CD4-positive, alpha-beta T cell treated with Interleukin-17A for 1 hour (primary cell): ENCODE measurements at places on chromosomes 16 and 17.

GRCh38 chr16:15899538-15900100, 11.2 kb upstream of the CEP20 start:
- no peak for DNase-seq

DNA sequence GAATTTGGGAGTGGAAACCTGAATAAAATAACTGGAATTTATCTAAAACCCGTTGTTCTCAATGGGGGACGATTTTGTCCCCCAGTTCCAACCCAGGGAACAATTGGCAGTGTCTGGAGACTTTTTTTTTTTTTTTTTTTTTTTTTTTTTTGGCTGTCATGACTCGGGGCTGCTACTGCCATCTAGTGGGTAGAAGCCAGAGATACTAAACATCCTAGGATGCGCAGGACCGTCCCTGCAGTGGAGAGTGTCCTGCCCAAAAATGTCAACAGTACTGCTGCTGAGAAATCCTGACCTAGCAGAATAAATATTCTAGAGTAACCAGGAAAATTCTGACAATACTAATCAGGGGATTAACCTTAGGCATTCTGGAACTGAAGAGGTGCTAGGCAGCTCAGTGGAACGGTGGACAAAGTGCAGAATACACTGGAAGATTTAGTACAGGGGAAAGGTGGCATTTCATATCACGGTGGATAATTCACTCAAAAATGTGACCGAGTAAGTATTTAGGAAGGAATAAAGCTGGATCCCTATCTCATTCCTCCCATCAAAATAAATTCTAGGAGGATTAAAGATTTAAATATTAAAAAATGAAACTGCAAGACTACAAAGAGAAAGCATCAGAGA, 107.6 kb downstream of the SPECC1 start:
- peak; percentile 69 for DNase-seq

GRCh38 chr16:77972062-77972392, 50.3 kb upstream of the CLEC3A start:
- DNase-seq, result no peak

- no peak for DNase-seq
These were observed 193.7 kb downstream of the C16orf95 start for GRCh38 chr16:87123356-87124001.

GRCh38 chr17:2061441-2061958, 6.6 kb downstream of the HIC1 start:
- DNase-seq, result no peak

GRCh38 chr17:48003417-48004151, 32.7 kb downstream of the CDK5RAP3 start:
- no peak for DNase-seq

DNA sequence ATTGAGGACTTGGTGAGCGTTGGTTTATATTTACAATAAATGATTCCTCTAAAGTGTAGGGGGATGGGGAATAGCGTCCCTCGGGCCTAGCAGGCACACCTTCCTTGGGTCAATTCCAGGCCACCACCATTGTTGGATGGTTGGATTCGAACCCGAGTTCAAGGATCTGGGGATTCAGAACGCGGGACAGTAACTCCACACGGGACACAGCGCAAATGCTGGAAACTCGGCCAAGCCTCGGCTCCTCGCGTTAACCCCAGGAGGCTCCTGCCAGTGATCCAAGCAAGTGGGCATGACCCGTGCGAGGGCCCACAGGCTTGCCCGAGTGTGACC, 613 bp downstream of the B9D1 start:
- no peak for DNase-seq

GRCh38 chr17:80129006-80129565, 17.8 kb downstream of the EIF4A3 start:
- no peak for DNase-seq

DNA sequence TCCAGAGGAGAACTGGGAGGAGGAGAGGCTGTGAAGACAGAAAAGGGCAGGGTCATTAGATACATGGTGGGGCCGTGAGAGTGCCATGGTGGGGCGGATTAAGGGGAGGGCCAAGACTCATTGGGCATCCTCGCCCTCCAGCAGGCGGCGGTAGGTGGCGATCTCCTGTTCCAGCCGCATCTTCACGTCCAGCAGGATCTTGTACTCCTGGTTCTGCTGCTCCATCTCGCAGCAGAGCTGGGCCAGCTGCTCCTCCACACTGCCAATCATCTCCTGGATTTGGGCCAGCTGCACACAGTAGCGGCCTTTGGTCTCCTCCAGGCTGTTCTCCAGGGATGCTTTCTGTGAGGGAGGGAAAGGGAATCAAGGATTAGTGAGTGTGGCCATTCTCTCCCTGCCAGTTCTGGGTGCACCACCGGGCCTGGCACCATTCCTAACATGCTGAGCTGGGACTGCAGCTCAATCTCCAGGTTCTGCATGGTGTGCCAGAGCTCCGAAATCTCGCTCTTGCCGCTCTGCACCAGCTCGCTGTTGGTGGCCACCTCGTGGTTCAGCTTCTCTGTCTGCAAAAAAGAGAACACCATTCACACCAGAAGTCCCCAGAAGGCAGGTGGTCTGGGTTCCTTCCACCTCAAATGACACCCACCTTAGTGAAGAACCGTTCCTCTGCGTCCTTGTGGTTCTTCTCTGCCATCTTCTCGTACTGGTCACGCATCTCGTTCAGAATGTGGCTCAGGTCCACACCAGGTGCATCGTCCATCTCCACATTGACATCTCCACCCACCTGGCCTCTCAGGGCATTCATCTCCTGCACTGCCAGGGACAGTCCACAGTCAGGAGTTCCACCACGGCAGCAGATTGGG, 129.0 kb downstream of the CCDC144A start:
- no peak for DNase-seq

DNA sequence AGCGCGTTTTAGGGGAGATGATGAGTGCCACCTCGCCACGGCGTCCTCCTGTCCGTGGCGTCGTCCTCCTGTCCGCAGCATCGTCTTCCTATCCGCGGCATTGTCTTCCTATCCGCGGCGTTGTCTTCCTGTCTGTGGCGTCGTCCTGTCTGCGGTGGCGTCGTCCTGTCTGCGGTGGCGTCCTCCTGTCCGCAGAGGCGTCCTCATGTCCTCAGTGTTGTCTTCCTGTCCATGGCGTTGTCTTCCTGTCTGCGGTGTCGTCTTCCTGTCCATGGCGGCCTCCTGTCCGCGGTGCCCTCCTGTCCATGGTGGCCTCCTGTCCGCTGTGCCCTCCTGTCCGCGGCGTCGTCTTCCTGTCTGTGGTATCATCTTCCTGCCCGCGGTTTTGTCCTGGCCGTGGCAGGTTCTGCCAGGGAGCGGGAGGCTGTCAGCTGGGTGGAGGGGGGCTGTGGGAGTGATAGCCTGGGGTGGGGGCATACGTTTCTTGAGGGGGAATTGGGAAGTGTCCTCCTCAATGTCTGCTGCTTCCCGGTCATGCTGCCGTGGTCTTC, 30.9 kb downstream of the TBCD start:
- peak; percentile 8 for DNase-seq

- no peak for DNase-seq
These were observed 29.8 kb downstream of the COX4I1 start for GRCh38 chr16:85829171-85829719.

DNA sequence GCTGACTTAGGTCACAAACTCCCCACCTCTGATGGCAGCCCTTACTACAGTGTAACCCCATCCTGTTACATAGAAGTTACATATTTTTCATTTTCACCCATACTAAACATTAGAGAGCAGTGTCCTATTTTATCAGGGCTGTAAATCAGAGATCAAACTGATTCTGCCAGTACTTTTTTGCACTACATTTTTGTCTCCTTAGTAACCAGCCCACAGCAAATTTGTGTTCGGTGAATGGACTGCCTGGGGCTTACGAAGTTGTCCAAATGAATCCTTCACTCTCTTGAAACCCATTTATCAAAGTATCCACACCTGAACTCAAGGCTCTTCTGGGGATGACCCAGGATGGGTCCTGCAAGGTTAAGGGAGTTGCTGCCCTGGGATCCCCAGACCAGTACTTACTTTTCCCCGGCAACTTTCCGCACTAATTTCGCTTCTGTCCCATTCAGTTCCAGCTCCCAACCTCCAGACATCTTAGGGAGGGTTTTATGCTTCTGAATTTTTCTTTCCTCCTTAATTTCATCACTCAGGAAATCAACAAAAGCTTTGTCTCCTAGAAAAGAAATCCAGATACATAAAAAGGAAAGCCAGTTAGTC, 1.1 kb downstream of the C1QBP start:
- no peak for DNase-seq

GRCh38 chr16:54096607-54097006, 190.0 kb downstream of the IRX3 start:
- no peak for DNase-seq

DNA sequence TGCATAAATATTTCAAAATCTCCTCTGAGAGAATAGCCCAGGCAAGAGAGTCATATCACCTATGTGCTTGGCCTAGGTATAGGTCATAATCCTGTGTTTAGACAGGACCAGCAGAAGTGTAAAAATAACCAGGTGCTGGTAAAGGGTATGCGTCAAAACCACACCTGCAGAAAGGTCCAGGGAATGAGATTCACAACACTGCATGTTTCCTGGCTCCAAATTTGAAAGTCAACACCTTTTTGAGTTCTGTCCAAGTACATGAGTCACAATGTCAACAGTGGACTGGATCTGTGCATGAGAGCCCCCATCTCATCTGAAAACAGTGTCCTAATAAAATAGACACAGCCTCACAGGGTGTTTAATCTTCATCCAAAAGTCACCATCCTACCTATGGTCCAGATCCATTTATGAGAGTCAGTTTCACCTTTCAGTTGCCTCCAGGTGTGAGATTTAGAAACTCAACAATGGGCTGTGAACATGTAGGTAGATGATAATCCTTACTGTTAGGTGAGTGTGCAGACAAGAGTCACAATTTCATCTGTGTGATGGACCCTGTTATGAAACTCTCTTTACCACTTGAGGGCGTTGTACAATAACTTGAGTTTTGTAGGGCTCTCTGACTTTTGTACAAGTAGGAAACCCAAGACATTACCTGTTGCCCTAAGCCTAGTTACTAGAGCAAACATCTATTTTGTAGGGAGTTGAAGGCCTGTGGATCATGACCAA, 2100.7 kb downstream of the TP53TG3F start:
- DNase-seq, result no peak

DNA sequence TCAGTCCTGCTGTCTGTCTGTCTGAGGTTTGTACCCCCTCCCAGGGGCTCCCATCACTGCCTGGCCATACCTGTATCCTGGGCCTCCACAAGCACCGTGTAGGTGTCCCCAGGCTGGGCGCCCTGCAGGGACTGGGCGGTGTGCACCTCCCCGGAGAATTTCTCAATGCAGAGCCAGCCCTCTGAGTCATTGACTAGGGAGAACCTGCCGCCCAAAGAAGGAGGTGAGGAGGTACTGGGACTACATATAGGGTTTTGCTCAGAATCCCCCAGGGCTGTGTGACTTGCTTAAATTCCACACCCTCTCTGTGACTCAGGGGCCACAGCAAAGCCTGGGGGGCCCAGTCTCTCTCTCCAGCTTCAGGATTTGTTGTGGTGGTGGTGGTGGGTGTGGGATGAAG, 7.6 kb downstream of the CDH16 start:
- no peak for DNase-seq

- DNase-seq, result no peak
These were observed 22.7 kb downstream of the PIEZO1 start for GRCh38 chr16:88762258-88762870.

DNA sequence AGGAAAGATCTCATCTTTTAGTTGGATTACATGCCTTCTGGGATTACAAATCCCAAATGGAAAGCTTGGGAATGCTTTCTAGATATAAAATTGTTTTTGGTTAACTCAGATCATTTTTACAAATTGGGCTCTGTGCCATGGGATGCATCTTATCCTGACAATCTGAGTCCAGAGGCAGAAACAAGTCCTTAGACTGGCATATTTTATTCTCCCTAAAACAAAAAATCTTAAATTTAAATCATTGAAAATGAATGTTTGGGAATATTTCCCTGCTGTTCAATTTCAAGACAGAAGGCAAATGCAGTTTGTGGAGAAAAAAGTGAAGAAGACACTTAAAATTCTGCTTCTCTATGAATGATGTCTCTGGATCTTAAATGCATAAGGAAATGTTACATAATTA, 456.6 kb upstream of the GOT2 start:
- DNase-seq, result no peak

- no peak for DNase-seq
These were observed 9.9 kb downstream of the FOXJ1 start for GRCh38 chr17:76131051-76131691.

GRCh38 chr16:49486400-49486799, 112.8 kb downstream of the C16orf78 start:
- no peak for DNase-seq

- DNase-seq, result no peak
These were observed 12.7 kb downstream of the COX4I1 start for GRCh38 chr16:85812031-85812807.

DNA sequence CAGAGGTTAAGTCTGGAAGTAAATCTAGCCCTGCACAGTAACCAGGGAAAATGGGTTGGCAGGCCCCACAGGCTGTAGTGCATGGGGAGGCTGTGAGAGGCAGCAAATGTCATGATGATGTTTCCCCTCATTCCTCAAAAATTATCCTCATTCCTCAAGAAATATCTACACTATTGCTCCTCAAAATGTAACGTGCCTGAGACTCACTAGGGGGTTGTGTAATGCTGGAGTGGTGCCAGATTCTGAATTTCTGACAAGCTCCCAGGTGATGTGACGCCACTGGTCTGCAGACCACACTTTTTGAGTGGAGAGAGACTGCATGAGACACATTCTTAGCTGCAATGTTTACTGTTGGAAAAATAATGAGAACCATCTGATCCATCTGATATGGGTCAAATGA, 1.2 kb upstream of the MPP3 start:
- DNase-seq, result no peak

GRCh38 chr17:77930780-77931768, 27.4 kb upstream of the TNRC6C start:
- DNase-seq, result no peak

DNA sequence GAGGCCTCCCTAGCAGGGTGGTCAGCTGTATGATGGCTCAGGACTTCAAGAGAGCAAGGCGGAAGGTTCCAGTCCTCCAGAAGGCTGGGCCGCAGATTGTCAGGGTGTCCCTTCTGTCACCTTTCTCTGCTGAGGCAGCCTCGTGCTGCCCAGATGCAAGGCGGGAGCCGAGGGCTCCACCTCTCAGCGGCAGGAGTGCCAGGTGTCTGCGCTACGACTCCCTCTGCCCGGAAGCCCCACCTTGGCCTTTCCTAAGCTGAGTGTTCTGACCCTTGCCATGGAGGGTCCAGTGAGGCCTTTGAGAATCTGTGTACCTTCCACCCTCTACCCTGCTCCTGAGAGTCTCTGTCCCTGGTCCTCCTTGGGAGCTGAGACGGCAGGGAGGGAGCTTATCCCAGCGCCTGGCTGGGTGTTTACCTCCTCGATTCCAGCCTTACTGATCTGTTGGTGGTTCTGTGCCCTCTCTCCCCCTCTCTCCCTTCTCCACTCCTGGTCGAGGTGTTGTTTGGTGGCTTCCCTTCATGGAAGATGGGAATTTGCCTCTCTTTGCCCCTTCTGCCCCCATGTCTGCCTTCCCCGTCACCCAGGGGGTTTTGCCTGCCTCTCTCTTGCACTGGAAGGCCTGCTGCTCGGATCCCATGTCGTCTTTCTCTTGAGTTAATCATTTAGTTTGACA, 2.2 kb upstream of the ZNF750 start:
- DNase-seq, result no peak

DNA sequence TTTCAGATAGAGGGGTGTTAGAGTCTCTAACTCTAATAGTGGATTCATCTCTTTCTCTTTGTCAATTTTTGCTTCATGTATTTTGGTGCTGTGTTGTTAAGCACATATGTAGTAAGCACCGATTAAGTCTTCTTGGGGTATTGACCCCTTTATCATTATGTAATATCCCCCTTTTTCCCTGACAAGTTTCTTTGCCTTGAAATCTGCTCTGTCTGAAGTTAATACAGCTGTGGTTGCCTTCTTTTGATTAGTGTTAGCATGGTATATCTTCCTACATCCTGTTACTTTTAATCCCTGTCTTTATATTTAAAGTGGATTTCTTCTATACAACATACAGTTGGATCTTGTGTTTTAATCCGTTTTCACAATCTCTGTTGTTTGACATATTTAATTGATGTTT, 60.6 kb downstream of the BCAS3 start:
- no peak for DNase-seq
